ENCODE measurements at places on chromosomes 4 and X.

DNA sequence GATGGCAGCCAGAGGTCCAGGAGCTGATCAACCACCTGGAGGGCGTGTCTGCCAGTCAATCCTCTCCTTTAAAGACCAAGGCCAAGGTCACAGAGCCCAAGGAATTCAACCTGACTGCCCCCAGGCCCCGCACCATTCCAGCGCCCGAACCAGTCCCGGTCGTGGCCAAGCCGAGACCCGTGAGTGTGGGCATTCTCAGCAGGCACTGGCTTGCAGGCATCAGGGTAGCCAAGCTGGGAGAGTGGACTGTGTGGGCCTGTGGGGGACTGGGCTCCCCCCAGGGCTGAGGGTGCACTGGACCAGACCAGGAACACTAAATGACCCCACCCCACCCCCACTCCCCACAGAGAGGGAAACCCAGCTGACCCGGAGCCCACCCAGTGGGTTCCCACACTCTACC, 23.8 kb upstream of the RNF4 start:
- DNase-seq = no peak

- no peak for DNase-seq
Observed at GRCh38 chr4:87036713-87037112, 101.9 kb downstream of the AFF1 start.

GRCh38 chr4:174009686-174010451, 273.6 kb downstream of the FBXO8 start:
- DNase-seq = no peak

- DNase-seq = no peak
Observed at GRCh38 chrX:4320436-4320947, 607.0 kb upstream of the PRKX start.

DNA sequence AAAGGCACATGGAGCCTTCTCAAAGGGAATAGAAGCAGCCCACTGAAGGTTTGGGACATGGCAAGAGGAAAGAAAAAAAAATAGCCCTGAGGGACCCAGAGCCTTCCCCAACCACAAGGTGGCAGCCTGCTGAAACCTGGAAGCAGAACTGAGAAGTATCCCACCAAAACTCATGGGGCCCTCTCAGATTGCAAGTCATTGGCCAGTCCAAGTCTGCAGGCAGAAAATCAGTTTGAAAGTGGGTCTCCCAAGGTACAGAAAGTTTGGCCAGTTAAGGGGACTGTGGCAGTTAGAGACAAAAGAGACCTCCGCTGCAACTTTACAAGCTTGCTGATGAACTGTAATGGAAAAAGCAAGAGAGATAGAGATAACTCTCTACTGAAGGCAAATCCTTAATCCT, 155.8 kb downstream of the ANTXR2 start:
- peak; percentile 21 for DNase-seq

DNA sequence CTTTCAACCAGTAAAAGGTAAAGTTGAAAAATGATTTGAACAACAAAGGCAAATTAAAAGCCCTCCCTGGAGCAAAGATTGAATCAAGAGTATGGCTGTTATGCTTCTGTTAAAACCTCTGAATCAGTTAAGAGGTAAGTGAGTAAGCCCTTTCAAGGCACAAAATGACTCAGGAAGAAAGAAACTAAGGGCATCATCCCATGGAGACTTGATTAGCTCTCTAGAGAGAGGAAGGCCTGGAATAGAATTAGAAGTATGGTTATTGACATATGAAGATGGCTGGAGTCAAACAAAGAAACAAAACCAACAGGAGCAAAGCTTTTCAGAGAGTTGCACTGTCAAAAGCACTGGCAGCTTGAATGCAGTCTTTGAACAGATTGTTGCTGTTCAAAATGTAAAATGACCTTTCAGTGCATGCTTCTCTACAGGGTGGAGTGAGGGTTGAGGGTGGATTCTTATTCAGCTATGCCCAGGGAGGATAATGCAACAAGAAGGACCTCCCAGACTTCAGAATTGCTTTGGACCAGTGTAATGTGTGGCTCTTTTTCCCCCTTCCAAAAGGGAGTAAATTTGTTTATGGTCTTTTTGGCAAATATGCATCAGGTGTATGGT, 365.5 kb downstream of the GBA3 start:
- no peak for DNase-seq

GRCh38 chr4:39114436-39114835, 52.4 kb downstream of the KLHL5 start:
- no peak for DNase-seq

GRCh38 chr4:88441696-88442095, 15.2 kb upstream of the HERC5 start:
- DNase-seq = no peak

- DNase-seq = no peak
Observed at GRCh38 chr4:145301386-145302080, 121.1 kb upstream of the OTUD4 start.

DNA sequence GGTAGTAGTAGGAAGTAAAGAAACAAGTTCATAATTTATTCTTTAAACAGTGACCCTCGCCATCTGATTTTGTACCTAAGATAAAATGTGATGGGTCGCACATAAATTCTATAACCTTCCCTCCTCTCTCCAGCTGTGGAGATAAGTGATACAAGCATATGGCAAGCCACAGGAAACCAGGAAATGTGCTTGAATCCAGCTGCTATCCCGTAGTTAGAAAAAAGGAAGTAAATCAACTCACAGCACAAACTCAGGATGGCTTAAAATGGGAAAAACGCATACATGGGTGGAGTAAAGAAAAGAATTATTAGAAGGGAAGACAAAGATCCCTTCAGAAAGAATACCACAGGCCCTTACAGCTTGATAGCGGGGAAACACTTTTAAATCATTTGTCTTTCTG, 78.2 kb downstream of the ZNF827 start:
- DNase-seq = no peak

DNA sequence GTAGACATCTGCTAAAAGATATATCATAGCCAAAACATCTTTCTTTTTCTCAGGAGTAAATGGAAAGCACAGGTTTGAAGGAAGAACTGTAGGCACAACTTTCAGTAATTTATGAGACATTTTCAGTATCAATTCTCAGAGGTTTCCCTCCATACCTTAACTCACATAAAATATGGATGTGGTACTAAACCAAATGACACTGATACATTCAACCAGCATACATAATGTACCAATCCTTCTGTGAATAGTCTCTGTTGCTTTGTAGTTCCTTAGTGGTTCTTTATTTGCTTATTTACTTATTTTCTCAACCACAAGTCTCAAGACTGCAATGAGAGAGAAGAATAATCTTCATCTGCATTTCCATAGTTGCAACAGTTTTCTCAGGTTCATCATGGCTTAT, 96.1 kb downstream of the ARHGAP24 start:
- DNase-seq = no peak

DNA sequence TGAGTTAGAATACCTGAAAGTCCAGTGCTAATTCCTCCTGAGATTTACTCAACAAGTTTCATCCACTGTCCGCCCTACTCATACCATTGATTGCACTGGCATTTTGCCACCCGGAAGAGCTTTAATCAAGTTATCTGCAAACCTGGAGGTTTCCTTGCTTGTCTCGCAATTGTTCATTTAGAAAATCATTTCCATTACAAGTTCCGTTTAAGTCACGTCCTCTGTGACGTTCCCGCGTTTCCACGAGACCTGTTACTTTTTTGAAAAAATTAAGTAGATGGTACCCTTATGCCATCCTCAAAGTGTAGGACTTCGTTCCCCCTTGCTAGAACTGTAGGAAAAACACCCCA, 761 bp upstream of the FRYL start:
- peak; percentile 29 for DNase-seq

DNA sequence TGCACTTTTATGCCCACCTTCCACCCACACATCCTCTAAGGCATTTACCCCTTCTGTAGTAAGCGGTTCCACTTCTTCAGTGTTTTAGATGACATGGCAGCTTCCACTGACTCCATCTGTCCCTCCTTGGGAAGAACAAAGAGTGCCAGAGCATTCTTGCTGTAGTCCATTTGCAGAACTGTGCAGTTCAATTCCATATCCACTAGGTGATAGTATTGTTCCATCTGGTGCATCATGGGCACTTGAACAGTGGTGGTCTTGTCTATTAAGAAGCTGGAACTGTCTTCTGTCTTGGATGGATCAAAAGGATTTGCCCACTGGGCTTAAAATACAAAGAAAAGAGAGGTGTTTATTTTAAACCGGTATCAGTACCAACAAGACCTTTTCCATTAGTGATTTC, 3.5 kb downstream of the SERPINA7 start:
- no peak for DNase-seq

- no peak for DNase-seq
Observed at GRCh38 chr4:182113779-182114178, 129.4 kb upstream of the TENM3 start.

GRCh38 chr4:128682942-128683666, 126.4 kb upstream of the JADE1 start:
- no peak for DNase-seq

GRCh38 chr4:14716691-14717090, 285.6 kb upstream of the CPEB2 start:
- DNase-seq = no peak

- DNase-seq = peak; percentile 49
Observed at GRCh38 chr4:89307446-89308160, at the start of gene GPRIN3. TSS of gene GPRIN3 (minus strand) at chr4:89307800. CDS start at chr4:89250110, 57,690 bp downstream.

GRCh38 chr4:26263165-26263564, 57.6 kb upstream of the RBPJ start:
- no peak for DNase-seq

- DNase-seq = no peak
Observed at GRCh38 chr4:112370466-112370865, 73.3 kb downstream of the ALPK1 start.

DNA sequence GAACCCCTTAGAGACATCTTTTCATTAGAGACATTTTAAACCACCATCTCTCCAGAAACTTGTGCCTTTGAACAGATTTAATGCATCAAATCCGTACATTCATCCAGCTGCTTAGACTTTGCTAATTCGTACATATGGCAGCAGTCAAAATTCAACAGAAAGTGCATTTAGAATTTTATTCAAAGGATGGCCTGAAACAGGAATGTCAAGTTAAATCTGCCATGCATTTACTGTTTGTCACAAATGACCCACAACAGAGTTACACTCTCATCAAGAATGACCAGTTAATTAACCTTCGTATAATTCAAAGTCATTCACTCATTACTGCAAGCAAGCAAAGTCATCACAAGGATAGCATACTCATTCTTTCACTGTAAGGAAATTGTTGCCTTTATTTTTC, 284.3 kb downstream of the SLC7A11 start:
- no peak for DNase-seq

DNA sequence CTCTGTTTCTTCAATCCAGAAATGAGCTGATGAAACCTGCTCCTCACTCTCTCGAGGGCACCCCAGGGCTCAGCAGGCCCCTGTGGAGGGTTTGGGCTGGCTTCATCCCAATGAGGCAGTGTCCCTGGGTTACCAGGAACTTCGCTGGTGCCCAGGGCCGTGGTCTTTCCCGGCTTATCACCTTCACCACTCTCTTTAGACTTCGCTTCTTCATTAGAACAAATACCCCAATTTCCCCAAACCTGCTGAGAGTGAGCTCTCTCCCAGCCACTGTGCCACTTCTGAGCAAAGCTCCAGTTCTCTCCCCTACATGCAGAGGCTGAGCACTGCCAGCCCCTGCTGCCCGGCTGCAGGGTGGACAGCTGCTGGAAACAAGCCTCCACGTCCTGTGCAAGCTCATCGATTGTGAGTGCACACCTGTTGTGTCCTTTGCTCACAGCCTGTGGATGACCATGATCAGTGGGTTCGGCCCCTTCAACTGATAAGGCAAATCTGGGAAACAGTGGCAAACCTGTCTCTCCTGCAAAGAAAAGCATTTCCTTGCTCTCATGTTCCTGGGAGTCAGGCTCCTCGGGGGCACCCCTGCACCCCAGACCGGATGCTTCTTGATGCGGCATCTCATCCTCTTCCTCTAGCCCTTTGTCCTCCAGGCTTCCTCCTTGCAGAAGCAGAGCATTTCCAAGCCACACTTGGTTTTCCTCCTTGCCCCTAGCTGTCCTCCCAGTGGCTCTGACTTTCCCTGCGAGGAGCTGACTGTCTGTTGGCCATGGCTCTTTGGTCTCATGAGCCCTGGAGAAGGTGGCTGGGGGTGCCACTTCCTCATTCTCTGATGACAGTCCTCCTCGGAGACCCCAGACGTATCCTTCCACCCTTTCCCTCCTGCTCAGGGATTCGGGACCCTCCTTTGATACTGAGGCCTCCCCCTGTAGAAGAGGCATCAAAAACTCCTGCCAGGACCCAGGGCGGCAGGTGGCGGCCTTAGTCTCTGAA, 28.7 kb downstream of the C4orf50 start:
- DNase-seq = no peak

DNA sequence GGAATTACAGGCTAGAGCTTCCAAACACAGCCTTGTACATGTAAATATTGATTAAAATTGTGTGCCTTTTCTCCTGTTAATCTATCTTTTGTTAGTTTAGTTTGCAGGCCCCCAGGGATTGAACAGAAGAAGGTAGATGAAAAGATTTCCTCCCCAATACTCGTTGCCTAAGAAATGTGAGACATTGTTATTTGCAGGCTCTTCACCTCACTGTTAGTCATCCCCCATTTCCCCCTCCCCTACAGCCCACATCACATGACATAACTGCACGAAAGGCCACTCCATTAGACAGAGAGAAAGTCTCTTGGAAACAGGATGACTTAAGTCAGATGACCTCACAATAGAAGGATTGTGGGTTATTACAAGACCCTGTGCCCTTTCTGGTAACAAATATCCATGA, 13.3 kb upstream of the MID1 start:
- no peak for DNase-seq

DNA sequence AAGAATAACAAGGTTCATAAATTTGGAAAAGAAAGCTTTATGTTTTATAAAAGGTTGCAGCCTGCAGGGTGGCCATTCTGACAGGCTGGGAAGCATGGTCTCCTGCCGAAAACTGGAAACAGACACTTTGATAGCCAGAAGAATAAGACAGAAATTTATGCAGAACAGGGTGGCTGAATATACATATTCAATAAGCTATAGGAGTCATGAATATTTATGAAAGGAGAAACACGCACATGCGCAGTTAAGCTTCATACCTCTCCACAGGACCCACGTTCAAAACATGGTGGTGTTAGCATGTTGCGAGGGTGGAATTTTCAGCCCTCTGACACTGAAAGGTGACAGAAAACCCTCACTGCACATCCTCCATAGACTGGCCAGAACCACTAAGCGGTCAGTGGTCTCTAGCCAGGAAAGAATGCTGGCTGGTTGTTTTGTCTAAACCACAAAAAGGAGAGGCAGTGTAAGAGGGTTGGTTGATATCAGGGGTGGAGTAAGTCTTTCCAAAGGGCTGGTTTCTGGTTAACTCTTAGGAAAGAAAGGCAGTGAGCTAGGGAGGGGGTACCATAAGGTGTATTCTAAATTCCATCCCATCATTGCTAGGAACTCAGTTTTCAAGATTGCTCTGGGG, 58.2 kb downstream of the ANXA10 start:
- no peak for DNase-seq

DNA sequence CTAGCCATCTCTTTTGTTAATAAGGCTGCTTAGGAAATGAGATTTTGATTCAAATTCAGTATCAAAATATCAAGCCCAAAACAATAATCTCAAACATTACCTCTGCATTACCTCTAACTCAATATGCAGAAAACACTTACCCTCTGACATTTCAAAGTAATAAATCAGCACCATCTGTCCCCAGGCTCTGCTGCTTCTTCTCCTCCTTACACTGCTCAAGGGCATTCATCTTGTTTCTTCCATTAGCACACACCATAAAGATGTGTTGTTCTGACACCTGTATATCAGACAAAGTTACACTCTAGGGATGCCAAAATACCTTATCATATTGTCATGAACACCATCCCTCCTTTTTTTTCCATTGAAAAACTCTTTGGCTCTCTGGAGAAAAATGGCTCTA, 1630.3 kb downstream of the RPA4 start:
- DNase-seq = no peak

Measured in activated T-cell treated with anti-CD3 and anti-CD28 coated beads for 1 hour (primary cell).